ENCODE measurements at places on chromosomes 3 and 15. TPM values are rescaled to one million over a fixed set of nuclear protein-coding genes. Genes with fewer than 3 reads are reported as not detected.

The MED12L gene
- 1.9 TPM for polyA plus RNA-seq

The CPLX3 gene
- polyA plus RNA-seq, result not detected

The CYP8B1 gene
- polyA plus RNA-seq, result not detected

The C3orf85 gene
- not detected for polyA plus RNA-seq

The FBXL2 gene
- polyA plus RNA-seq, result 17.5 TPM

The OR5H14 gene
- polyA plus RNA-seq, result not detected

The MCF2L2 gene
- 7.1 TPM for polyA plus RNA-seq

The TRAT1 gene
- polyA plus RNA-seq, result not detected

The CMTM8 gene
- 6.9 TPM for polyA plus RNA-seq

The POPDC2 gene
- 68.0 TPM for polyA plus RNA-seq

The PLA2G4D gene
- not detected for polyA plus RNA-seq

The TMEM158 gene
- polyA plus RNA-seq, result 3.5 TPM

The C3orf22 gene
- polyA plus RNA-seq, result not detected

The C3orf20 gene
- not detected for polyA plus RNA-seq

The RETNLB gene
- not detected for polyA plus RNA-seq

The PRR20G gene
- polyA plus RNA-seq, result not detected
